EH (cell line): ENCODE measurements at places on chromosomes 5 and 9.

DNA sequence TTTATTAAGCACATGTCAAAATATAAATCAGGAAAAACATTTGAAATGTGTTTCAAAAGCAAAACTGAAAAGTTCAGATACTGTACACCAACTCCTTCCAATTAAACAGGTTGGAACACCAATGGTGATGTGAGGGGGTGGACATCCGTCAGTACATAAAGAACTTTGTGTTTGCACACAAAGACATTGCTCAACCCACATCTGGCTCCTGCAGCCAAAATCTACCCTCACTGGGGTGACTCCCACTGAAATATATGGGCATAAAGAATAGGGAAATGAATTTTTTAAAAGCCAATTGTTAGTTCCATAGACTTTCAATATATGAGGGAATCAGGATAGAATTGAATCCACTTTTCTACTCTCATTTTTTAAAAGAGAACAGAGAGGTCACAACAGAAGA lies 63.9 kb downstream of the MEGF9 start:
- DNase-seq: no peak

DNA sequence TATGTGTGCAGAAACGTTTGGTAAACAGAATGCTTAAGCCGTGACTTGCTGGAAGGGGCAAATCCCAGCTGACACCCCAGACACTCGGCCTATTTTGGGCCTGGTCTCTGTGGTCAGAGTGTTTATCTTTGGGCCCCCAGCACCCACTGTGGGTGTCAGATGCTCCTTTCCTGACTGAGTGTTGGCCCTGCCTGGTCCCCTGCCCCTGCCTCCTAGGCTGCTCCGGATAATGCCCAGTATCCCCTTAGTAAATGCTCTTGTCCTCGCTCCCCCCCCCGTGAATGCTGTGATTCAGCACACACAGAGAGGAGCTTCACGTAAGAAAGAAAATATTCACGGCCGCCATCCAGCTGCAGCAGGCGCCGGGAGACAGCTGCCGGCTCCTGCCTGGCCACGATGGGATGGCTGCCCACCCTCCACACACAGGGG lies 11.3 kb upstream of the ANGPTL2 start:
- peak; percentile 93 for DNase-seq

GRCh38 chr5:115673596-115673995 lies 47.8 kb upstream of the TMED7 start:
- no peak for DNase-seq

- no peak for DNase-seq
Measured at GRCh38 chr5:59693492-59694309, 199.8 kb downstream of the PDE4D start.

- no peak for DNase-seq
Measured at GRCh38 chr5:174259696-174260420, 214.4 kb downstream of the NSG2 start.

DNA sequence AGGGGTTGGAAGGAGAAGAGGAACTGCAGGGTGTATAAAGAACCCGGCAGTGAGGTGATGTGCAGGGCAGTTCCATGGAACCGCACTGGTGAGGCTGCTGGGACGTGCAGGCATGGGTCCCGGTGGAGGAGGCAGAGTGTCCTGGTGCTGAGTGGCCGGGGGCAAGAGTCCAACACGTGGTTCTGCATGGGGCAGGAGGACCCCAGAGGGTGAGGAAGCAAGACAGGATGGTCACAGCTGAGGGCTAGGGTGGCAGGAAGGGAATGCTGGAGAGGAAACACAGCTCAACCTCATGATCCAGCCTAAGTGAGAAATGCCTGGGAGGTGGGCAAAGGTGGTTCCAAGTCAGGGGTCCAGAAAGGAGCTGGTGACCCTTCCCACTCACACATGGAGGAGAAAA lies 87.2 kb downstream of the S1PR3 start:
- peak; percentile 5 for DNase-seq

DNA sequence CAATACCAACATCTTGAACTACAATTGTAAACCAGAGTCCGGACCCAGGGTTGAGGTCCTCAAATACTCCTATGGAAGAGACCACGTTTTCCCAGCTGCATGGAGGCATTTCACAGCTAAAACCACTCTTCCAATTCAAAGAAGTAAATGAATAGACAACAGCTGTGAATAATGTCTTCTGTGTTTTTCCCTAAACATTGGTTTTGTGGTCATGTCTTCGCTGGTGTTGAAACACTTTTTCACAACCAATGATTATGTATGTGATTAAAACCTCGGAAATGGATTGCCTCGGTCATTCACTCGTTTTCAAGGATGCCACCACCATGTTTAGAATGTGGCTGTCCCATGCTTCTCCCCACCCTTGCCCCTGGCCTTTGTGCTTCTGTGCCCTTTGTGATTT lies 9.4 kb upstream of the TENT4A start:
- peak; percentile 54 for DNase-seq

GRCh38 chr5:60076746-60077145 lies 183.2 kb upstream of the PDE4D start:
- DNase-seq: no peak

DNA sequence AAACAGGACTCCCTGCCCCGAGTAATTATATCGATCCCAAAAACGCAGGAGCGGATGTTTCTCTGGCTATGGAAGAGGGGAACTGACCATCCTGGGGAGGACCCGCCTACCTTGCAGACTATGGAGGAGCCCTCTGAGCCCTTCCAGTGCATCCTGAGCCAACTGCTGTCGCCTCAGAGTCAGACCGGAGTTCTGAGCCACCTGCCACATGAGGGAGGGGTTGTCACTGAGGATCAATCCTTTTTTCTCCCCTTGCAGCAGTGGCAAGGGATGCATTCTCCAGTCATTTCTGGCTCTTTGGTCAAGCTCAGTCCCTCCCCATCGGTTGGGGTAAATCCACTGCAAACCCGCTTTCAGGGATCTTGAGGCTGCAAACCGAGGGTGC lies 709 bp downstream of the FANCG start:
- no peak for DNase-seq

DNA sequence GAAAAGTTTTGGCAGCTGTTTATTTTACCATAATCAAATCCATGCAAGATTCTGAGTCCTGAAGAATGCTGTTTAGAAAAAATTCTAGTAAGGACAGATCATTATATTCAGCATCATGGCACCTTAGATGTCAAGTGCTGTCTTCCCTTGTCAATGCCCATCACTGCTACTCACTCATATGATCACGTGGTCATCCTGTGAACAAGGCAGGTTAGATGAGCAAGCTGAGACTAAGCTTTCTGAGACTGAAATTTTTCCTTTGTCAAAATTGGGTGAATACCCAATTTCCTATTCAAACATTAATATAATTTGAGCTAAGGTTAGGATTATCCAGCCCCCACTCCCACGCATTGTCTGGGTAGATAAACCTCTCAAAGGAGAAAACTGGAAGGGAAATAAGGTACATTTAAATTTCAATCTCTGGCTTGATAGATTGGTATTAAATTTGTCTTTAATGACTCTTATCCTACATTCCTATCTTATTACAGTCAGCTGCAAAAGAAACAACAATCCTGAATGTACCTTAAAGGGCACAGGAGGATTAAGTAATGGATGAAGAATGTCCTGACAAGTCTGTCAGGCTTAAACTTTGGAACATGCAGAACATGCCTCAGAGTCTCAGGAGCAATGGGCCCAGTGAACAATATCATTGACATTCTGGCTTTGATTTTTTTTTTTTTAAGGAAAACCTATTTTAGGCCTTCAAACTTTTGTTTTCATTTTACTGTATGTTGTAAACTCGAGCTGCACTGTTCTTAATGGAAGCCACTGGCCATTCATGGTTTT lies 148.7 kb upstream of the RANBP3L start:
- no peak for DNase-seq

DNA sequence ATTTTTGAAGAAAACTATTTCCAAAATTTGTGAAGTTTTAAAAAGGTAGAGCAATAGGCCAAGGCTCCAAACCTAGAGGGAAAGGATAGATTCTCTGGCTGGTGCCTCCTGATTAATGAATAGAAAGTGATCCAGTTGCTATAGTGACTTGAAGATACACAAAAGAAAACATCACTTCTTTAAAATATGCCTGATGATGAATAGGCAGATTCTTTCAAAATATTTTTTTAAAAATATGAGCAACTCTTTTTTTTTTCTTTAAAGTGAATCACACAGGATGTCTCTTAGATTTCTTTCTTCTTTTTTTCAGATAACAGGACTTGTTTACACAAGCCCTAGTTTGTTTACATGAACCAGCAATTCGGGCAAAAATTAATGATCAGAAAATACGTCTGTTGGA lies 124.4 kb downstream of the RFK start:
- peak; percentile 13 for DNase-seq

GRCh38 chr5:24539613-24540012 lies 105.2 kb downstream of the CDH10 start:
- DNase-seq: no peak

- no peak for DNase-seq
Measured at GRCh38 chr5:83230511-83230910, 153.2 kb downstream of the XRCC4 start.

- no peak for DNase-seq
Measured at GRCh38 chr5:9405196-9405754, 140.6 kb downstream of the SEMA5A start.

DNA sequence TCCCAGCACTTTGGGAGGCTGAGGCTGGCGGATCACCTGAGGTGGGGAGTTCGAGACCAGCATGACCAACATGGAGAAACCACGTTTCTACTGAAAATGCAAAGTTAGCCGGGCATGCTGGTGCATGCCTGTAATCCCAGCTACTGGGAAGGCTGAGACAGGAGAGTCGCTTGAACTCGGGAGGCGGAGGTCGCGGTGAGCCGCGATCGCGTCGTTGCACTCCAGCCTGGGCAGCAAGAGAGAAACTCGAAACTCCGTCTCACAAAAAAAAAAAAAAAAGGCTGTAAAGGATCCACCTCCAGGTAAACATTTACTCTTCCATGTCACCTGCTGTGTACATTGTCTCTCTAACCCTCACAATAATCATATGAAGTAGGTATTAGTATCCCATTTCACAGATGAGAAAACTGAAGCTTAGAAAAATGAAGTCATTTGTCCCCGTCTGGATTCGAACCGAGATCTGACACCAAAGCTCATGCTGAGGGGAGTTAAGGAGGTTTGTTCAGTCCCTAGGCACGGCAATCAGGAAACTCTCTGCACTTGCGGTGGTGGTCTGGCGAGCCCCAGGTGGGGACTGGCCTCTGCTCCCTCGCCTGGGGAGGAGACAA lies 494 bp upstream of the DOCK2 start:
- DNase-seq: no peak

GRCh38 chr5:176610435-176610773 lies 448 bp upstream of the GPRIN1 start:
- DNase-seq: no peak

- DNase-seq: no peak
Measured at GRCh38 chr9:36716496-36716895, 143.8 kb downstream of the MELK start.

GRCh38 chr9:125462861-125463291 lies 201.2 kb downstream of the GAPVD1 start:
- no peak for DNase-seq

GRCh38 chr5:132949136-132949535 lies 14.3 kb downstream of the AFF4 start:
- peak; percentile 24 for DNase-seq

- no peak for DNase-seq
Measured at GRCh38 chr5:158801893-158802292, 297.8 kb downstream of the EBF1 start.

GRCh38 chr9:89274838-89275237 lies 36.2 kb upstream of the CKS2 start:
- peak; percentile 99 for DNase-seq

- no peak for DNase-seq
Measured at GRCh38 chr5:124554746-124555578, 191.5 kb downstream of the ZNF608 start.

DNA sequence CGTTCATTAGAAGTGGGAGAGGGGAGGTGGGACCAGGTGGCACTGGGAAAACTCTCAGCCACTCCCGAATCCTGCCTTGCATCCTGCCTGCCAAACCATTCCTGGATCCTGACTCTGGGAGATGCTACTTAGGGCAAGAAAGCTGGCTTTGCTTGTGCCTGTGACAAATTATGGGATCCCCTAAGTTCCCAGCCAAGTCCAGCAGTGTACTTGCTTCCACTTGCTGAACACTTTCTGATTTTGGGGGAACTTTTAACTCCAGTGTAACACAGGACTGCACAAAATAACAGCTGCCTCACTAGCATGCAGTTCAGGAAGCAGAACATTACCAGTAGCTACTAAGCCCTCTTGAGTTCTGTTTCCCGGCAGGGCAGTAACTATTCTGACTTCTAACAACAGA lies 12.5 kb upstream of the NKX2-5 start:
- DNase-seq: no peak

GRCh38 chr9:108041551-108041950 lies 552.0 kb upstream of the KLF4 start:
- peak; percentile 85 for DNase-seq

DNA sequence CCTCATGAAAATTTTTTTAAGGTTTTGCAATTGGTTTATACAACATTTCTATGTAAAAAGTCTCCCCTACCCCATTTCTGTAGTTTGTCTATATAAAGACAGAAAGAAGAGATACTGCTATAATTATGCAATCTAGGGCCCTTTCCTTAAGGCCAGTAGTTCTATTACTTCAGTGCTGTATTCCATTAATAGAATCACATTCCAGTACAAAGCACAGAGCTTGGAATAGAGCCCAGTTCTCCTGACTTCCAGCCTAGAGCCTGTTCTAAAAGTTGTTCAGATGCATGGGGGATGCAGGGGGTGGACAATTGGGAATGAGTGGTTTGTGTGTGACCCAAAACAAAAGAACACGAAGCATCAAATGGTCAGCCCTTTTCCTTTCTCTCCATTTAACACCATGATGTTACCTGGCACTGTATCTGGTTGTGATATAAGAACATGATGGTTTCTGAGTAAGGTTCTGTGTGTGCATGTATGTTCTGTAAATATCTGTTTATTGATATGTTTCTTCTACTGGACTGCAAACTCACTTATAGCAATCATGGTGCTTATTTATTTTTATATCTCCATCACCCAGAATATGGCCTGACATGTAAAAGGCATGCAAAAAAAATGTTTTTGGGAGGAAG lies 8.2 kb upstream of the GRAMD2B start:
- peak; percentile 90 for DNase-seq

- no peak for DNase-seq
Measured at GRCh38 chr5:9474219-9475002, 71.5 kb downstream of the SEMA5A start.

- DNase-seq: peak; percentile 96
Measured at GRCh38 chr9:91150998-91151717, 210.6 kb downstream of the AUH start.

DNA sequence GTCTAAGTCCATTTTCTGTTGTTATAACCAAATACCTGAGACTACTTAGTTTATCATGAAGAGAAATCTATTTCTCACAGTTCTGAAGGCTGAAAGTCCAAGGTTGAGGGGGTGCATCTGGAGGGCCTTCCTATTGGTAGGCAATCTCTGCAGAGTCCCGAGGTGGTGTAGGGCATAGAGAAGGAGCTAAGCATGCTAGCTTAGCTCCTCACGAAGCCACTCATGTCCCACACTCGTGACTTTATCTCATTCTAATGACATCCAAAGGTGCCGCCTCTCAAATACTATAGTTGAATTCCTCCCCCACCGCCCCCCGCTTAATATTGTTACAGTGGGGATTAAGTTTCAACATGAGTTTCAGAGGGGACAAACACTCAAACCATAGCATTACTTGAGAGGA lies 36.0 kb upstream of the ZBED3 start:
- no peak for DNase-seq

GRCh38 chr5:110900829-110901228 lies 162.0 kb downstream of the SLC25A46 start:
- peak; percentile 85 for DNase-seq
